ENCODE measurements at places on chromosomes 7 and 10. TPM values are rescaled to one million over a fixed set of nuclear protein-coding genes. Genes with fewer than 3 reads are reported as not detected.

CYP2C9 gene
- total RNA-seq, result not detected

TMEM273 gene
- 17.1 TPM for total RNA-seq

FKBP6 gene
- total RNA-seq, result not detected

CUZD1 gene
- 0.88 TPM for total RNA-seq

DNA sequence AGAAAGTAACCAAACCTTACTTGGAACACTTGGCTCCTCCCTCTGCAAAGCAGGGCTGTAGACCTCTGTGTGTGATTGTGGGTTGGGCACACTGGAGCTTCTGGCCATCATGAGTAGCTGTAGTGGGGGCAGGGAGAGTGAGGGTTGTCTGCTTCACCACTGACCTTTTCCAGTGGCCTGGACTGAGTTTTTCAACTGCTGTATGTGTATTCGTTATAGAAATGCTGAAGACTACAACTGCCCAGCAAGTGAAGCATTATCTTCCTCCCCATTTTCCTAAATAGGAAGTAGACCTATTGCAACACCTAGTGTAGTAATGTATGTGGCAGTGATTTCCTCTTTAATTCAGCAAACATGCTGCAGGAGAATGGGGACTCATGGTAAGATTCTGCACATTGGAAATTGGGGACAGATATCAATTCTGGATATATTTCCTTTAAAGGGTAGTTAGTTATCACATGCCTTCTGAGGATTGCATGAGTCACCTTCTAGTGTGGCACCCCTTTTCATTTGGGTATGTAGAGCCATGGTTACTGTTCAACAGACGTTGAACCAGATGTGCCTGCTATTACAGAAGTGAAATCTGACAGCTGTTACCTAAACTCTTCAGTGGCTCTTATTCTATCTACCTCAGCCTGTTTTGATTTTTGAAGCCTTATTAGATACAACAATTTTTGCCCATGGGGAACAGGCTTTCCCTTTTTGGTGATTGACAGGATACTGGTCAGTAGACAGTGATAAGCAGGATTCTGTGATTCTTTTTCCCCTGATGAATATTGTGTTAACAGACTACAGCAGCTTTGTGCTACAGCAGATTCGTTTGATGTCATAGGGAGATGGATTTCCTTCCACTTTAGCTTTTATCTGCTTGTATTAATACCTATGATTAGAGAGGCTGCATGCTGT, 130.9 kb downstream of the SND1 start:
- no peaks in the 10 kb centered on the region for H3K27me3 ChIP-seq
- H3K4me3 ChIP-seq, result no peak overlapping the region
- H3K27ac ChIP-seq, result no peak overlapping the region
- H3K36me3 ChIP-seq, result no peaks in the 10 kb centered on the region
- DNase-seq, result no peak

GRCh38 chr10:21976280-21976679, 27.2 kb downstream of the DNAJC1 start:
- no peak overlapping the region for H3K4me3 ChIP-seq
- H3K27me3 ChIP-seq, result no peaks in the 10 kb centered on the region
- peaks cover 1% of the 10 kb centered on the region for H3K4me1 ChIP-seq

- no peak overlapping the region for H3K4me3 ChIP-seq
- peaks cover 14% of the 10 kb centered on the region for H3K4me1 ChIP-seq
- H3K36me3 ChIP-seq, result no peaks in the 10 kb centered on the region
- DNase-seq, result no peak
- no peak overlapping the region for H3K27ac ChIP-seq
These were observed 167.3 kb downstream of the TNS3 start for GRCh38 chr7:47414342-47415317.

GRCh38 chr10:75466886-75467285, 35.5 kb downstream of the LRMDA start:
- peaks cover 11% of the 10 kb centered on the region for H3K4me1 ChIP-seq
- H3K27me3 ChIP-seq, result no peaks in the 10 kb centered on the region
- H3K4me3 ChIP-seq, result no peak overlapping the region
- no peaks in the 10 kb centered on the region for H3K36me3 ChIP-seq

GRCh38 chr7:44490351-44491200, at the start of gene NUDCD3:
TSS of gene NUDCD3 (minus strand) at chr7:44490658. CDS start at chr7:44490600, 58 bp downstream.
- peak; percentile 80 for DNase-seq
- H3K27ac ChIP-seq, result peak within 1 kb of the TSS; percentile 90
- no peaks in the 10 kb centered on the region for H3K36me3 ChIP-seq
- H3K4me3 ChIP-seq, result peak within 1 kb of the TSS; percentile 83

DNA sequence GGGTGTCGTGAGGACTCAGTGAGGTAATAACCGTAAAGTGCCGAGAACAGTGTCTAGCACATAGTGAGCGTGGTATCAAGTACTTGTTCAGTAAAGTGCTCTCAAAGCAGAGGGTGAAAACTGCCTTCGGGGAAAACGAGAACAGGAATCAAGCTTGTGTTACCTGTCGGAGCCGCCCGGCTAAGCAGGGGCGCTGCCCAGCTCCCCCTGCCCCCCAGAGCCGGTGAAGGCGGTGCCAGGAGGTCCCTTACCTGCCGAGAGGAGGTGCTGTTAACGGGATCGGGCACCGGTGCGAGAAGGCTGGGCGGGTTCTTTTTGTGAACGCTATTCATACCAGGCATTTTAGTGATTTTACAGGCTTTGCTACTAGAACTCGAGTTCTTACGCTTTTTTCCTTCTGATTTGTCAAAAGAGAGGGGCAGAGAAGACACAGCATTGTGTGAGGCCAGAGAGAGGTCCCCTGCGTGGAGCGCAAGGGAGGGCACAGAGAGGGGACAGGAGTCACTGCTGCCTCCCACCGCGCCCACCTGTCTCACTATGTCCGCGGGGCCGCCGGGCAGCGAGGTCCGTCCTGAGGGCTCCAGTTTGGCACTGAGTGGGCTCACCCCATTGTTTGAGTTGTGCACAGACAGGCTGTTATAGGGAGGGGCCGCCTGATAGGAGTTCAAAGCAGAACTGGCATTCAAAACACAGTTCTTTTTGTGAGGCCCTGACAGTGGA, 32.5 kb upstream of the EFCAB10 start:
- no peaks in the 10 kb centered on the region for H3K4me1 ChIP-seq
- no peak for DNase-seq
- H3K27ac ChIP-seq, result no peak overlapping the region
- H3K36me3 ChIP-seq, result no peaks in the 10 kb centered on the region
- no peak overlapping the region for H3K4me3 ChIP-seq

GRCh38 chr10:110860576-110861241, 11.0 kb upstream of the PDCD4 start:
- no peaks in the 10 kb centered on the region for H3K36me3 ChIP-seq
- no peak overlapping the region for H3K4me3 ChIP-seq
- H3K27me3 ChIP-seq, result no peaks in the 10 kb centered on the region
- H3K4me1 ChIP-seq, result peaks cover 18% of the 10 kb centered on the region

DNA sequence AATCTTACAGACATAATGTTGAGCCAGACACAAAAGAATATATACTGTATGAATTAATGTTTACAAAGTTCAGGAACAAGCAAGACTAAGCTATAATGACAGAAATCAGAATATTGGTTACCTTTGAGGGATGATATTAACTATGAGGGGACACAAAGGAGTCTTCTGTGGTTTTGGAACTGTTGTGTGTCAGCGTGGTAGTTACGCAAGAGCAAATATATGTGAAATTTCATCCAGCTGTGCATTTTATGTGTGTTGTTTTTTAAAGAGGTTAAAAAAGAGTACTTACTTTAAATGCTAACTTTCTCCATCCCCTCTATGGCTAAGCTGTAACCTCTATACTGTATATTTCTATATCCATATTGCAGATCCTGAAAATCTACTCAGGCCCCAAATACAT, 14.9 kb downstream of the SLC25A28 start:
- H3K36me3 ChIP-seq, result no peaks in the 10 kb centered on the region
- H3K27ac ChIP-seq, result no peak overlapping the region
- H3K27me3 ChIP-seq, result no peaks in the 10 kb centered on the region
- H3K4me3 ChIP-seq, result no peak overlapping the region

- no peaks in the 10 kb centered on the region for H3K4me1 ChIP-seq
- no peaks in the 10 kb centered on the region for H3K36me3 ChIP-seq
- no peak overlapping the region for H3K27ac ChIP-seq
- H3K27me3 ChIP-seq, result no peaks in the 10 kb centered on the region
These were observed 181.8 kb upstream of the DGKB start for GRCh38 chr7:15084368-15084767.

DNA sequence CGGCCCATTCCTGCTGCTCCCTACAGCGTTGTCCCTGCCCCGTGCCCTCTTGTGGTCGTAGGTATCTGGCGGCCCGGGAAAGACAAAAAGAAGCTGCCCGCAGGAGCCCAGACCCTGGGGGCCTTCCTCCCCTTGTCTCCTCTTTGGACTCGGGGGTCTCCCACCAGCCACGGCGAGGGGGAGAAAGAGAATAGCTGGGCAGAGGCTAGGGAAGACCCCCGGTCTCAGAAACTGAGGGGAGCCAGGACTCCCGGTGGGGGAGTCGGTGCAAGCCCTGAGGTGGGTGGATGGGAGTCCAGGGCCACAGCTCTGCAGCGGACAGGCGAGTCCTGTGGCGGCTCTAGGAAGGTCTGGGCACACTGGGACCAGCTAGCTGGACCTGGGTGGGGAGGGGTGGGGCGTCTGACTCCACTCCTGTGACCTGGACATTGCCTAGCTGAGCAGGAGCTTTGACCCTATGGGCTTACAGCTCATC, 1.3 kb upstream of the SH2D4B start:
- no peaks in the 10 kb centered on the region for H3K4me1 ChIP-seq
- H3K27ac ChIP-seq, result no peak overlapping the region
- no peak overlapping the region for H3K4me3 ChIP-seq
- H3K36me3 ChIP-seq, result no peaks in the 10 kb centered on the region
- no peak for DNase-seq

DNA sequence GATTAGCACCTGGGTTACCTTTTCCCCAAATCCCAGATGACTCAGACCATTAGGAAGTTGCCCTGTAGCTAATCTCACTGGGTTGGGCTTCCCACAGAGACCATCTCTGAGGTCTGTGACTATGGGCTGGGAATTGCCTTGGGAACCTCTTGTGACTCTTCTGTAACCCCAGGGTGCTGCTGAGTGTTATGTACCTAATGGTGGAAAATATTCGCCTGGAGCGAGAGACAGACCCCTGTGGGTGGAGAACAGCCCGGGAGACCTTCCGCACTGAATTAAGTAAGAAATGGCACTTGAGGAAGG, 20.0 kb downstream of the STRIP2 start:
- no peaks in the 10 kb centered on the region for H3K4me1 ChIP-seq
- H3K27ac ChIP-seq, result no peak overlapping the region
- no peak for DNase-seq
- no peak overlapping the region for H3K4me3 ChIP-seq
- no peaks in the 10 kb centered on the region for H3K36me3 ChIP-seq

DNA sequence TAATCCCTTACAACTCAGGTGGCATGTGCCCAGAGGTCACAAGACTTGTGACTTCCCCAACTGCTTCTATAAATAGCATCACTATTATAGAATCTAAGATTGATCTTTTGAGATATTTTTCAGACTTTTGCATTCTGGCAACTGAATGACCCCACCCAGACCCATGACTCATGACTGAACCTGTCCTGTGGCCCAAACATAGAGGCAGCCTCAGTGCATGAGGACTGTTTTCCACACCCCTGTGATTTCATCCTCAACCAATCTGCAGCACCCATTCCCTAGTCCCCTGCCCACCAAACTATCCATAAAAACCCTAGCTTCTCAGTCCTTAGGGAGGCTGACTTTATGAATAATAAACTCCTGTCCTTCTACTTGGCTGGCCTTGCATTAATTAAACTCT, 84.5 kb downstream of the MICU1 start:
- H3K27ac ChIP-seq, result no peak overlapping the region
- no peaks in the 10 kb centered on the region for H3K27me3 ChIP-seq
- DNase-seq, result no peak
- no peaks in the 10 kb centered on the region for H3K4me1 ChIP-seq

DNA sequence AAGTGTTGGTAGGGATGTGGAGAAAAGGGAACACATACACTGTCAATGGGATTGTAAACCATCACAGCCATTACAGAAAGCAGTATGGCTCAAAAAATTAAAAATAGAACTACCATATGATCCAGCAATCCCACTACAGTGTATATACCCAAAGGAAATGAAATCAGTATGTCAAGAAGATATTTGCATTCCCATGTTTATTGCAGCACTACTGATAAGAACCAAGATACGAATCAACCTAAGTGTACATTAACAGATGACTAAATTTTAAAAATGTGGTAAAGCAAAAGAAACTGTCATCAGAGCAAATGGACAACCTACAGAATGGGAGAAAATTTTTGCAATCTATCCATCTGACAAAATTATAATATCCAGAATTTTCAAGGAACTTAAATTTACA, 290.4 kb downstream of the IPMK start:
- no peak overlapping the region for H3K4me3 ChIP-seq
- no peak overlapping the region for H3K27ac ChIP-seq
- no peaks in the 10 kb centered on the region for H3K36me3 ChIP-seq
- no peak for DNase-seq
- no peaks in the 10 kb centered on the region for H3K27me3 ChIP-seq
- H3K4me1 ChIP-seq, result no peaks in the 10 kb centered on the region

- H3K36me3 ChIP-seq, result no peaks in the 10 kb centered on the region
- no peaks in the 10 kb centered on the region for H3K27me3 ChIP-seq
- no peaks in the 10 kb centered on the region for H3K4me1 ChIP-seq
- no peak for DNase-seq
- H3K27ac ChIP-seq, result no peak overlapping the region
These were observed 492.0 kb upstream of the AKR1E2 start for GRCh38 chr10:4334015-4334414.

- peak; percentile 26 for DNase-seq
- H3K4me1 ChIP-seq, result no peaks in the 10 kb centered on the region
- no peaks in the 10 kb centered on the region for H3K27me3 ChIP-seq
- H3K36me3 ChIP-seq, result no peaks in the 10 kb centered on the region
- no peak overlapping the region for H3K27ac ChIP-seq
These were observed 66.8 kb downstream of the MAD1L1 start for GRCh38 chr7:2165610-2166594.

DNA sequence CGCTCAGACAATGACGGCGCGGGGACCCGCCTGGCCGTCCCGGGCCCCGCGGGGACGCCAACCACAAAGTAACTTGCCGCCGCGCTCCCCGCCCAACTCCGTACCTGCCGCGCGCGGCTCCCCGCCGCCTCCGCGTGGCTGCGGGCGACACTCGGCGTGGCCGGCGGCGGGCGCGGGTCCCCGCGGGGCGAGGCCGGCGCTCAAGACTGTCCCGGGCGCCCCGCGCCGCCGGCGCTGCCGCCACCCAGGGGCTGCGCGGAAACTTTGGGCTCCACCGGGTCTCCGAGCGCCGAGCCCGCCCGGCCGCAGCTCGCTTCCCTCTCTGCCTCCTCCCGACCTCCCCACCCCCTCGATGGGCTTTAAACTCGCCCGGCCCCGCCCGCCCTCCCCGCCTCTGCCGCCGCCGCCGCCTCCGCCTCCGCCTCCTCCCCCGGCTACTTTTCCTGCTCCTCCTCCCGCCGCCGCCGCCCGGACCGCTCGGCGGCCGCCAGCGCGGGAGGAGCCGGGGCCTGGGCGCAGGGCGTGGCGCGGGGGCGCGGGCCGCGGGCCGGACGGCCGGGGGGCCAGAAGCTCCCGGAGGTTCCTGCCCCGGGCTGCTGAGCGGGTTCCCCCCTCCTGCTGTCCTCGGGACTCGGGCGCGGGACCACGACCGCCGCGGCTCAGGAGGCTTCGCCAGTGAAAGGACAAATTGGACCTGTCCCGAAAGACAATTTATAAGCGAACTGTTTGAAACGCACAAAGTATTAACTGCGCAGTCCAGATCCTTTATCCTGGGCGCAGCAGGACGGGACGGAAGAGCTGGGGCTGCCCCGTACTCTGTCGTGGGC, 10.6 kb upstream of the GRB10 start:
- DNase-seq, result peak; percentile 41
- no peaks in the 10 kb centered on the region for H3K27me3 ChIP-seq
- peaks cover 6% of the 10 kb centered on the region for H3K4me1 ChIP-seq
- H3K36me3 ChIP-seq, result no peaks in the 10 kb centered on the region
